Epithelial cell of prostate (primary cell): ENCODE measurements at places on chromosomes 16 and 17.

DNA sequence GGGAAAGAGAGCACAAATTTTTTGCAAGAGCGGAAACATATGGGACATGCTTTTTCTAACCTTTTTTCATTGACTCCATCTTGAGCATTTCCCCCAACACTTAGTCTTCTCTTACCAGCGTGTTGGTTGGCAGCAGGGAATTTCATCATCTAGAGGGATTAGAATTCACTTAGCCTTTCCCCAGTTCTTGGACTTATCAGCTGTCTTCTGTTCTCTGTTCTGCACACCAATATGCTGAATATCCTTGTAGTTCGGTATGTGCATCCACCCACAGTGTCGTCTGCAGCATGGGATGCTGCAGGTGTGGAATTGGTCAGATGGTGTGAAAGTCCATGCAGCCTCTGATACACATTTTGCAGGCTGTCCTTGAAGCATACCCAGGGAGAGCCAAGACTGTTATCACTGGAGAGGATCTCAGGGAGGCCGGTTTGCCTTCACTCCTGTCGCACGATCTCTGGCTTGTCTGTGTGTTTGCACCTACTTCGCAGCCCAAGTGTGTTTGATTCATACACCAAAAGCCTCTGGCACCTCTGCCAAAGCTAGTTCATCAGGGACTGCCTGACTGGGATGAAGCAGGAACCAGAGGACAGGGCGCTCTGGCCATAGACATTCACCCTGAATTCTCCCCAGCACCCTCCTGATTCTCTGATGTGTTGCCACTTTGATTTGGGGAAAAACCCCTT, 93.3 kb downstream of the SOCS1 start:
- no peak for DNase-seq

DNA sequence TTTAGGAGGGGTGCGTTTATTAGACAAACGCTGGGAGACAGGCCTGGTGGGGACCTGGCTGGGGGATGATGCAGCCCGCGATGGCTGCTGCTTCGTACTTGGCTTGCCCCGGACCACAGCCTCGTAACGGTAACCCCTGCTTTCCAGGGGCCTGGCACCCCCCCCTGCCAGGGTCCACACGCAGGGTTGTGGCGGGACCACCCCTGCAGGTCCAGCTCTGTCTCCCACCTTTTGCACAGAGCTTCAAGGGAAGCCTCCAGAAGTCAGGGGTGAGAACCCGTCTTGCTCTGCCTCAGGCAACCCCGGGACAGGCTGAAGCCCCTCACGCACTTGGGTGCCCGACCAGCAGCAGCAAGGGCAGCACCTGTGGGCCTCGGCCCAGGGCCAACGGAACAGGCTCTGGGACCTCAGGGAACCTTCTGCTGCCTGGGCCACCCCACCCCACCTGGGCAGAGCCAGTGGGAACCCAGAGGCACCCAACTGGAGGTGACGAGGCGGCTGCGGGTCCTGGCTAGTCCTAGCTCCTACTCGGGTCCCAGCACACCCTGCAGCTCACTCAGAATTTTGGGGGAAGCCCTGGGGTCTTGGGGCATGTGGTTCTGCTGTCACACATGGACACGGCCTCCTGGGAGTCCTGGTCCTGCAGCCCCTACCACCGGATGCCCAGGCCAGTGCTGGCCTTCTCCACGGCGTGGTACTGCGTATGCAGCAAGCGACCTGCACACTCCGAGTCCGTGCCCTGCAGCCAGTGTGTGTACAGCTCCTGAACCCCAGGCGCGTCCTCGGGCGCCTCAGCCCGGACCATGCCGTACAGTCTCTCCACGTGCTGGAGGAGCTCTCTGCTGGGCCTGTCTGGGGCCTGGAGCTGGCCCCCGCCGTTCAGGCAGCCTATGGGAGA, 3.1 kb downstream of the HAGHL start:
- no peak for DNase-seq

GRCh38 chr17:691423-691822, 23.2 kb downstream of the VPS53 start:
- DNase-seq = peak; percentile 57

GRCh38 chr17:47789611-47790561, 31.7 kb downstream of the OSBPL7 start:
- DNase-seq = no peak

GRCh38 chr17:40720899-40721298, 17.3 kb upstream of the KRT24 start:
- no peak for DNase-seq

GRCh38 chr17:73783945-73784603, 139.8 kb upstream of the SDK2 start:
- DNase-seq = no peak

GRCh38 chr16:88891083-88891482, 24.6 kb upstream of the PABPN1L start:
- DNase-seq = no peak

DNA sequence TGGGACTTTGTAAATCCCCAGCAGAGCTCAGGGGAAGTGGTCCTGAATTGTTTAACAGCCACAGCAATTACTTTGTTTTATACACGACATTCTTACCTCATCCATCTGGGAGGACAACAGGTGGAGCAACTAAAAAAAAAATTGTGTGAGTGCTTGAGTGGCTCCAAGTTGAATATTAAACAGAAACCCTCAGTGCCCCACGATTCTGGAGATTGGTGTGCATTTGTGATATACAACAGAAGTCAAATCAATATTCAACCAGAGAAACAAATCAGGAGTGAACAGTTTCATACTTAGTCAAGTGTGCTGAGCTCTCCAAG, 204.8 kb downstream of the HAPSTR1 start:
- DNase-seq = no peak

DNA sequence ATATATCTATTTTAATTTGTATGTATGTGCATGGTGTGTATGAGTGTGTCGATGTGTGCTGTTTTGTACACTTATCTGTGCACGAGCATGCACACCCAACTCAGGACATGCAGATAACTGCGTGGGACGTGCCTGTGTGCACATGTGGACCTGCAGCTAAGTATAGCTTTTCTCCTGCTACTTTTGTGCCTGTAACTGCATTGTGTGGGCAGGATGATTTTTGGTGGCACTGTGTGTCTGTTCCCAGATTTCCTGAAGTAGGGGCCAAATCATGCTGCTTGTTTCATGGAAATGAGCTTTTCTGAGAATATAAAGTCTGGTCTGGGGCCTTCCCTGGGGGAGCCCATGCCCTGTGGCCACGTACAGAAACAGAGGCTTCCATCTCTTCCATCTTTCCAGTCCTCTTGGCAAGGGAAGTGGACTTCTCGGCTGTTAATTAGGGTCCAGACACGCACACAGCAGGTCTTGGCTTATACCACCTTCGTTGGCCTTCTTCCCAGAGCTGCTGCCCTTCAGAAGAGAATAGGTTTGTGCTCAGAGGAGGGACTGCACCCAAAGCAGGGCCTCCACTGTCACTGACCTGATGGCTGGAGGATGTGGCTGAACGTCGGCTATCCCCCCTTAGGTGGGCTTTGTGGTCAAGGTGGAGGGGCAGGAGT, 30.2 kb downstream of the SPNS3 start:
- DNase-seq = no peak

DNA sequence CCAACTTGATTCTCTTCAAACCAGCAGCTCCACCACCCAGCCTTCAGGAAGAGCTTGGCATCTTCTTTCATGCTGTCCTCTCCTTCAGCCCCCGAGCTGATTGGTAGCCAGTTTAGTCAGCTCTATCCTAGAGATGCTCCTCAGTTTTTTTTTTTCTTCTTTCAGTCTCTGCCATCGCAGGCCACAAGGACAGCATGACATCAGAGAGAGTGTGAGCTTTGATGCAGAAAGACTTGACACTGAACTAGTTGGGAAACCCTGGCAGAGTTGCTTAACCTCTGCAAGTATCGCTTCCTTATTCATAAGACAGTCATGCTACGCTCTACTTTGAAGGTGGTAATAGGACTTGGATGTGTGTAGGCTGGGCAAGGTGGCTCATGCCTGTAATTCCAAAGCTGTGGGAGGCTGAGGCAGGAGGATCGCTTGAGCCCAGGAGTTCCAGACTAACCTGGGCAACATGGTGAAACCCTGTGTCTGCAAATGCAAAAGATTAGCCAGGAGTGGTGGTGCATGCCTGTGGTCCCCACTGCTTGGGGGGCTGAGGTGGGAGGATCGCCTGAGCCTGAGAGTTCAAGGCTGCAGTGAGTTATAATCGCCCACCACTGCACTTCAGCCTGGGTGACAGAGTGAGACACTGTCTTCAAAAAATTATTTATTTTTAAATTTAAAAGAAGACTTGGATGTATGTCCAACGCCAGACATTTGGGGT, 2.6 kb downstream of the CD300LB start:
- DNase-seq = no peak
